ENCODE measurements at places on chromosomes 11 and 22.

- peak; percentile 39 for DNase-seq
Observed at GRCh38 chr11:23112987-23113886, 253.0 kb upstream of the CCDC179 start.

GRCh38 chr11:107675902-107676301, 36.0 kb downstream of the SLN start:
- no peak for DNase-seq

GRCh38 chr11:117781627-117782026, 15.4 kb downstream of the DSCAML1 start:
- no peak for DNase-seq

DNA sequence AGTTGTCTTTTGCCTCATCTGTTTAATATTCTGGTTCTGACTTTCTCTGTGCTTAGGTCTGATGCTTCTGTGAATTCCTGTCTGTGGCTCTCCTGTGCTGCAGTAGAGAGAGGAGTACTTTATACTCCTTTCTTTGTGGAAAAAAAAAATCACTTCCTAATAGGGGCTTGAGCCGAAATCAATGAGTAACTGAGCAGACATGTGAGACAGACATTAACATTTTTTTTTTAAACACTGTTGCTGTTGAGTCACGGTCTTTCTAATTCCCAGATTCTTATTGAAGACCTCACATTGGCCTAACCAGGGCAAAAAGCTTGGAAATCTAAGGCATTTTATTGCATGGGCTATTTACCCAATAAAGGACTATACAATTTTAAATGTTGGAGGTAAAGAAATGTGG, 86.1 kb downstream of the GRM5 start:
- no peak for DNase-seq

DNA sequence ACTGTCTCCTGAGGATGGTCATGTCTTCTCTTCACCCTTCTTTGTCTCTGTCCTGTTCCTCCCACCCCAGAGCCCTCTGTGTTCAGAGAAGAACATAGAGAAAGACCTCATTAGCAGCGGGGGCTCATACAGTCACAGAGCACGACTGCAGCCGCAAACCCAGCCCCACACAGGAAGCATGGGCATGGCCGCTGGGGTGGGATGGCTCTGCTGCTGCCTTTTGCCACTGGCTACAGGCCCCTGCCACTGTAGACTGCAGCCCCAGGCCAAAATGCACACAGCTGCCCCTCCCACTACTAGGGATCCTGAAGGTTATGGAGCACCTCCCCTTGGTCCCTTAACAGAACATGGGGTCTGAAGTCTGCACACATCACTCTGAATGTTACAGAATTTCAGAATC, 34.9 kb upstream of the KLHL35 start:
- no peak for DNase-seq

DNA sequence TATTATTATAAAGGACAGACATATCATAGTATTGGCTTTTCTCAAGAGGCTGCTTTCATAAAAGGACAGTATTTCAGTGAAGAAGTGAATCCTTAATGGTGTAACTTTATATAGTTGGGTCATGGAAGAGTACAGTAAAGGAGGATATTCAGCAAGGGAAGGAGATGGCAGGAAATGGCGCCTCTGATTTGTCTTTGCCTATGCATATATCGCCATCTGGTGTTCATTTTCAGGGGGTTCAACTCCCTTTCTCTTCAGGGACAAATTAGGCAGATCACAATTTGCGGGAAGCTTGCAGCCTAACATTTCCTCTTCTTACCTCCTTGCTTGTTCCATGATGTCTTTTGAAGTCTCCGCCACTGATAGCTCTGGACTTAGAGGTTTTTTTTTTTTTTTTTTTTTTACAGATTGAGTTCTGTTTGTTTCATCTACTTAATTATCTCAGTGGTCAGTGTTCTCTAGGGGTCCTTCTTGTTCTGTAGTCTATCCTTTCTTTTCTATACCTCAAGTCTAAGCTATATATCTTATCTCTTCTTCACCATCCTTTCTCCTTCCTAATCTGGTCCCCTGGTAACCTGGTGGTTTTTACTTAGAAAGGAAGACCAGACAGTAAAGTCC, 21.8 kb upstream of the RRM1 start:
- DNase-seq: peak; percentile 45

DNA sequence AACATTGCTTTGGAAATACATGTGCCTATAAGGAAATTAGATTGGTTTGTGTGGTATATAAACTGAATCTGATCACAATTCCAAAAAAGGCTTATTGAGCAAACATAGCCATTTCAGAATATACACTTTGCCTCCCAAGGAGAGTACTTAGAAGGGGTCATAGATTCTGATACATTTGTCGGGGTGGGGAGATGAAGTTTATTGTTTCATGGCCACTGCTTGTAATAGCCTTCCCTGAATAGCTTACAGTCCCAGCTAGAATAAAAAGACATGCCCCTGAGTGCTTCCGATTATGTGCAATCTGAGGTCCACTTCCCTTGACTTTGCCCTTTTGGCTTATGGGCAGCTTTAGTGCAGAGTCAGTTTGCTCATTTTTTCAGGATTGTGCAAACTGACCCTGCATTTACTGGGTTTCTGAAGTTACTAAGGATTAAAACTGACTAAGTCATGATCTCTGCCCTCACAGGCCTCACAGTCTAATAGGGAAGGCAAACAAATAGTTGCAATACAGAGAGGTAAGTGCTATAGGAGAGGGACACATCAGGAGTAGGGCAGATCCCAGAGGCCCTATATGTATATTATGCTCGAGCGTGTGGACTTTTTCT, 184.2 kb downstream of the BLID start:
- no peak for DNase-seq

GRCh38 chr22:48432781-48433518, 1394.7 kb downstream of the BRD1 start:
- DNase-seq: no peak

DNA sequence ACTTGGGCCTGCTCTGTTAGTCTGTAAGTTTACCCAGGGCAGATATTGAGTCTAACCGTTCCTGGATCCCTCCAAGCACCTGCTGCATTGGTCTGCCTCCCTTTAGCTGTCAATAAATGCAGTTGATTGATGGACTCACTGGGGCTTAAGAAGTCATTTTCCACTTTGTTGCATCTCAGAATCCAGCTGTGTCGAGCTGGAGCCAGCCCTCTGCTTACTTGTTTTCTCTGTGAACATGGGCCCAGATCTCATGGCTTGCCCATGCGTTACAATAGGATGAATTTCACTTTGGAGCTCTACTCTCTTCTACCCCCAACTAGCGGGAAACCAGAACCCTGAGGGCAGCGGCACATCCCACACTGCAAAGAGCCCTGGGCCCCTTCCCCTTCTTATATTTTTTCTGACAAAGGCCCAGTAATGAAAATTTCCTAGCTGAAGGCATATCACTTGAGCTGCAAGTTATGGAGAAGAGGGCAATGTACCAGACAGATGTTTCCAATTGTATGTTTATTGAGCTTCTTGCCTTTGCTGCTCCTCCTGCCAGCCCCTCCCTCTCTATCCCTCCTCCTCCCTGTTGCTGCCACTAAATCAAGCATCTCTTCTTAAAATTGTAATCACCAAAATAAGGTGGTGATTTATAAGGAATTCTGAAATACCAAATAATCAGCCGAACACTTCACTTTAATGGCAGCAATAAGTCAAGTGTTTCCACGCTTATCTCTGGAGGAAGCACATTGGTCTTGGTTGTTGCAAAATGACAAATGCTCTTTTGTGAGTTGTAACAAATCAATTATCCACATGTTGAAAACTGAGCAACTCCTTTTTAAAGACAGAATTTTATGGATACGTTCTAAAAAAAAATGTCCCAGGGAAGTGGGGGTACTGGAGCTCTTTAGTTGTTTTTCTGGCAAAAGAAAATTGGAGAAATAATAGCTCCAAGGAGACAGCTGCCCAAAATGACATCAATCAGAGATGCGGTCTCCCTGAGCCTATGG, 212.3 kb upstream of the ZBED5 start:
- peak; percentile 51 for DNase-seq

- no peak for DNase-seq
Observed at GRCh38 chr11:117834068-117834810, 9.7 kb upstream of the FXYD2 start.

DNA sequence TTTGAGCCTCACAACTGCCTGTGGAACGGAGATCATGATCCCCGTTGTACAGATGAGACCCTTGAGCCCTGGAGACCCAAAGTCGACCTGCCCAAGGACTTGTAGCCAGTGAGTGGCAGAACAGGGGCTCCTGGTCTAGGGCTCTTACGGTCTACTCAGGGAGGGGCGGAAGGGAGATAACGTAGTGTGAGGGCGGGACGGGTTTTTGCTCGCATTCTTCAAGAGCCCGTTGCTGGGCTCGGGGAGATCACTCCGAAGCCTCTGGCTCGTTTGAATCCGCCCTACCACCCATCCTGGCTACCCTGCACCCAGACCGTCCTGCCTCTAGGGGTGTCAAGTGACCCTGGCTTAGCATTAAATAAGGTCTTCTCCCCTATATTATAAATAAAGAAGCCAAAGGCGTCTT, 639 bp downstream of the CRY2 start:
- DNase-seq: no peak
